Muscle of arm (tissue), 14 donors: ENCODE measurements at places on chromosomes 11 and 22. TPM values are rescaled to one million over a fixed set of nuclear protein-coding genes. Genes with fewer than 3 reads are reported as not detected.

C11orf87 gene
- polyA plus RNA-seq, result 0.24 TPM

DNA sequence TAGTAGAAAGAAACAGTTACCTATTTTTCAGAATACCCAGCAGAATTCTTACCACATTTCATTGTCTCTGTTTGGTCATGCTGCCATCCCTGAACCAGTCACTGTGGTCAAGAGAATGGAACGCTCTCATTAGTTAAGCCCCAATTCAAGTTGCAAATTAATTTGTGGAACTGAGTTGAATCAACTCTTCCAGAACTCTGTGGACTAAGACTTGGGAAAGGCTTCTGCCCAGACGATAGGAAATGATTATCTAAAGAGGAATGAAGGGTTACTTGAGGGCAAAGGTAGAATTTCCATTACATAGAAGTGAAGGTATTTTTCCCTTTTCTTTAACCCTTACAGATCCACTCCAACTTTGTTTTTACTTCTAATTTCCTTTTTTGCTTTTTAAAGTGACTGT lies 286.4 kb downstream of the DYNC2H1 start:
- no peak for DNase-seq

- no peak for DNase-seq
Measured at GRCh38 chr11:19092850-19093249, 24.1 kb upstream of the ZDHHC13 start.

DNA sequence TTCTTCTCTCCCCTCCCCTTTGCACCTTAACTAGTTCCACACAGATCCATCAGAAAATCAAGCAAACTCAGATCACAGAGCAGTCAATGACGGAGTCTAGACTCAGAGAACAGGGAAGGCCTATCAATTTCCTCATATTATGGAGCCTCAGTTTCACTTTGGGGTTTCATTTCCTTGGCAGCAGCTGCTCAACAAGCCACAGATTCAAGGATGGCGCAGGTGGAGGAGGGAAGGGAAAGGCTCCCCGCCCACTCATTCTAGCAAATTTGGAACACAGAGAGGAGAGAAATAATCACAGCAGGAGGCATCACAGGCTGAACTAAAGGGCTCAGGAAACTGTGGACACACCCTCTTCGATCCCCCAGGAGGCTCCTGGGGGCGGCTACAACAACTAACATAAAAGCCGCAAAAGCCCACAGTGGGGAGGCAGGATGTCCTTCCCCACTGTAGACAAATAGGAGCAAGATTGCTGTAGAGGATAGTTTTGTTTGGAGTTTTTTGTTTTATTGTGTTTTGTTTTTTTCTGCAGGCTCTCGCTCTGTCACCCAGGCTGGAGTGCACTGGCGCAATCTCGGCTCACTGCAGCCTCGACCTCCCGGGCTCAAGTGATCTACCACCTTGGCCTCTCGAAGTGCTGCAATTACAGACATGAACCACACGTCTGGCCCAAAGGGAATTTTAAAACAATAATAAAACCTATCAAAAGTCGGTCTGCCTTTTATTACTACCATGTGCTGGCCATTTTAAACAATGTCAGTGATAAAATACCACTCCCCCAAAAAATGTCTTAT lies 3.4 kb downstream of the PLAAT3 start:
- DNase-seq, result no peak

DNA sequence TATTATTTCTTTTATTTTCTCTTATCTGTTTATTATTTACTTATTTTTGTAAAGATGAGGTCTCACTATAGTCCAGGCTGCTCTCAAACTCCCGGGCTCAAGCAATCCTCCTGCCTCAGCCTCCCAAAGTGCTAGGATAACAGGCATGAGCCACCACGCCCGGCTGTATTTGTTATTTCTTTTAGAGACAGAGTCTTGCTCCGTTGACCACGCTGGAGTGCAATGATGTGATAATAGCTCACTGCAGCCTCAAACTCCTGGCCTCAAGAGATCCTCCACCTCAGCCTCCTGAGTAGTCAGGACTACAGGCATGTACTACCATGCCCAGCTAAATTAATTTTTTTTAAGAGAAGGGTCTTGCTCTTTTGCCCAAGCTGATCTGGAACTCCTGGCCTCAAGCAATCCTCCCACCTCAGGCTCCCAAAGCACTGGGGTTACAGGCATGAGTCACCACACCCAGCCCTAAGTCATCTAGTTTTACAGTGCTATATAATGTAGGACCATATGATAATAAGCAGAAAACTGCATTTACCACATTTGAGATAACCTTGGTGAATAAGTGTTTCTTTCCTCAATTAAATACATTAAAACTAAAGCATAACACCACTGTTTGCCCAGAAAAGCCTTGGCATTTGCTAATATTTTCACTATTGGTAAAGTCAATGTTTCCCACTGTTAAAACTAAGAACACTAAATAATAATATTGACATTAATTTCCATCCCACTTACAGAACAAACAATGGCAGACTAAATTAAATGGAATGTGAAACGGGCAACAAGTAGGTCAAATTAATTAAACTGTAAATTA lies 127.5 kb downstream of the SIK3 start:
- no peak for DNase-seq

- no peak for DNase-seq
Measured at GRCh38 chr11:17531636-17532113, 12.5 kb downstream of the USH1C start.

PDE2A gene
- 28.2 TPM for polyA plus RNA-seq

GRCh38 chr11:62193952-62194351 lies 3.9 kb downstream of the SCGB1D1 start:
- DNase-seq, result no peak
